ENCODE measurements at places on chromosomes 2 and 18.

DNA sequence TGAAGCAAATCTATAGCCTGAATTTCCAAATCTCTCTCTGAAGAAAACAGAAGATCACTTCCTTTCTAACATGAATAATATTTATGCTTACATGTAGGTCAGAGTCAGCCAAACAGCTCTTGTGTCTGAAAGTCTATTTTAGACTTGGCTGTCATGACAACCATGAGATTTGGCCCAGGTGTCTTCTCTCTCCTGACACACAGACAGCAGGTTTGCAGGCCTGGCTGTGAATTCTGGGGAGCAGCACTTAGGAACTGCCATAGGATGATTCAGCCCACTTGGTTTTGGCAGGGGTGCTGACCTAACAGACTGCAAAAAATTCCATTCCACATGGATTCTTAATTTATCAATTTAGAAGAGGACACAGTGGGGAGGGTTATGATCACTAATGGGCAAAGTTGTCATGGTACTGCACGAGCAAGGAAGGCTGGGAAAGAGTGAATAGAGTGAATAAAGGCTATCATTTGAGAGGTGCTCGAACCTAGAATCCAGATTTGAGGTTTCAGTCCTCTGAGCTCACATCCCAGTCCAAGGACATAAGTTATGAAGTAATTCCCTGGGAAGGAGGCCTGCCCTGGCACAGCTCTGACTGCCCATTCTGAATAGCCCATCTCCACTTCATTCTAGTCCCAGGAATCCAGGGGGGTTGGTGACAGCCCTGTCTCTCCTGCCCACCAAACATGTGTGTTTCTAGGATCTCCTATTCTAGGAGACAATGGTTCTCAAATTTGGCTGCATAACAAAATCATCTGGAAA, 453.9 kb upstream of the TRIB2 start:
- H3K27ac ChIP-seq: no peak overlapping the region
- DNase-seq: no peak
- no peaks in the 10 kb centered on the region for H3K36me3 ChIP-seq

GRCh38 chr2:17976871-17977746, 98.6 kb downstream of the KCNS3 start:
- H3K4me3 ChIP-seq: no peak overlapping the region
- no peaks in the 10 kb centered on the region for H3K27me3 ChIP-seq
- H3K4me1 ChIP-seq: no peaks in the 10 kb centered on the region
- DNase-seq: no peak

DNA sequence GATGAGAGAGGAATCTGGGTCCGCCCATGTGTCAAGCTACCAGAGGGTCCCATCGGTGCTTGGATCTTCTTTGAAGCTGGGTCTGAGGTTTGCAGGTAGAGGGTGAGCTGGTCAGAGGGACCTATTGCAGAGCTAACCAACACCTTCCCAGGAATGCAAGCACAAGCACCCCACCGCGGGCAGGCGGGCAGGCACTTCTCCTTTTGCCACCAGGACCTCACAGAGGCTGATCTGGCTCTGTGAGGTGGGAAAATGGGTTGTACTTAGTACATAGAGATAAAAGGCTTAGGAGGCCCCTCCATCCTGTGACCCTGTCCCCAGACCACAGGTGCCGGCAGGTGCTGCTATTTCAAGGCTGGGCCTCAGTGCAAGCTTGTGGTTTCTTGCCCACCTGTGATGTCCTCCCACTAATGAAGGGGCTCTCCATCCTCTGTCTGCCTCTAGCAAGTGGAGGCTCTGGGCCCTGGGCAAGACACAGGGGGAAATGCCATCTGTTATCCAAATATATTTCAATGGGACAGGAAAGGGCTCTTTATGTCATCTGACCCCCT, 31.4 kb upstream of the IL37 start:
- H3K27ac ChIP-seq: peak overlapping the region; percentile 61
- H3K4me1 ChIP-seq: peaks cover 43% of the 10 kb centered on the region
- no peak for DNase-seq
- H3K4me3 ChIP-seq: no peak overlapping the region

- no peak overlapping the region for H3K27ac ChIP-seq
- no peaks in the 10 kb centered on the region for H3K36me3 ChIP-seq
- H3K4me1 ChIP-seq: no peaks in the 10 kb centered on the region
Observed at GRCh38 chr2:121075006-121075551, 209.9 kb downstream of the TFCP2L1 start.

GRCh38 chr2:29042561-29043075, 31.7 kb downstream of the PCARE start:
- no peak overlapping the region for H3K27ac ChIP-seq
- peaks cover 2% of the 10 kb centered on the region for H3K36me3 ChIP-seq
- H3K27me3 ChIP-seq: no peaks in the 10 kb centered on the region
- no peak overlapping the region for H3K4me3 ChIP-seq
- H3K4me1 ChIP-seq: peaks cover 1% of the 10 kb centered on the region

- no peaks in the 10 kb centered on the region for H3K4me1 ChIP-seq
- H3K36me3 ChIP-seq: no peaks in the 10 kb centered on the region
- no peak overlapping the region for H3K27ac ChIP-seq
- no peak overlapping the region for H3K4me3 ChIP-seq
- DNase-seq: no peak
Observed at GRCh38 chr2:18455236-18455862, 105.1 kb downstream of the RDH14 start.

GRCh38 chr18:39845631-39846030, 2109.4 kb upstream of the PIK3C3 start:
- H3K36me3 ChIP-seq: no peaks in the 10 kb centered on the region
- no peaks in the 10 kb centered on the region for H3K4me1 ChIP-seq
- H3K27ac ChIP-seq: no peak overlapping the region
- H3K4me3 ChIP-seq: no peak overlapping the region

DNA sequence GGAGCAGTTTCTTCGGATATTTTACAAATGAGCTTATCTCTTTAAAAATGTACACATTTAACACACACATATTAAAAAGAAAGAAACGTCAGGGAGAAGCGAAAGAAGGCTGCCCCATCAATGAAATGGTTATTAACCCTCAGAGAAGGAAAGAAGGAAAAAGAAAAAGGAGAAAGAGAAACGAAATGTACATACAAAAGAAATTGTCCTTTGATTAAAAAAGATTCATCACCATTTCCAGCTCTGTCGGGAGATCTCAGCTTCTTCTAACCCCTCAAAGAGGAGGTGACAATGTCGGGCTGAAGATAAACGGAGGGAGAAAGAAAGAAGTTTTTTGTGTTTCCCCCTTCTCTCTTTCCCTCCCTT, 1.5 kb downstream of the IKZF2 start:
- H3K36me3 ChIP-seq: peaks cover 3% of the 10 kb centered on the region
- H3K27me3 ChIP-seq: peaks cover 47% of the 10 kb centered on the region
- peak overlapping the region; percentile 15 for H3K27ac ChIP-seq
- H3K4me3 ChIP-seq: peak overlapping the region; percentile 79
- DNase-seq: no peak

GRCh38 chr2:134148843-134149472, 104.9 kb upstream of the MGAT5 start:
- peaks cover 4% of the 10 kb centered on the region for H3K36me3 ChIP-seq
- H3K4me1 ChIP-seq: peaks cover 2% of the 10 kb centered on the region
- DNase-seq: no peak
- no peak overlapping the region for H3K4me3 ChIP-seq
- no peak overlapping the region for H3K27ac ChIP-seq

- no peak for DNase-seq
- no peak overlapping the region for H3K27ac ChIP-seq
- H3K4me1 ChIP-seq: no peaks in the 10 kb centered on the region
- no peaks in the 10 kb centered on the region for H3K36me3 ChIP-seq
- H3K4me3 ChIP-seq: no peak overlapping the region
Observed at GRCh38 chr2:166314022-166314759, 61.6 kb downstream of the SCN9A start.

GRCh38 chr2:60512641-60513040, 40.8 kb downstream of the BCL11A start:
- H3K4me1 ChIP-seq: no peaks in the 10 kb centered on the region
- H3K4me3 ChIP-seq: no peak overlapping the region
- H3K27ac ChIP-seq: no peak overlapping the region
- peaks cover 27% of the 10 kb centered on the region for H3K27me3 ChIP-seq
- no peaks in the 10 kb centered on the region for H3K36me3 ChIP-seq
- DNase-seq: no peak

GRCh38 chr2:177542396-177542795, 149.8 kb downstream of the AGPS start:
- no peaks in the 10 kb centered on the region for H3K27me3 ChIP-seq
- H3K4me3 ChIP-seq: no peak overlapping the region
- H3K4me1 ChIP-seq: peaks cover 47% of the 10 kb centered on the region
- peaks cover 20% of the 10 kb centered on the region for H3K36me3 ChIP-seq

DNA sequence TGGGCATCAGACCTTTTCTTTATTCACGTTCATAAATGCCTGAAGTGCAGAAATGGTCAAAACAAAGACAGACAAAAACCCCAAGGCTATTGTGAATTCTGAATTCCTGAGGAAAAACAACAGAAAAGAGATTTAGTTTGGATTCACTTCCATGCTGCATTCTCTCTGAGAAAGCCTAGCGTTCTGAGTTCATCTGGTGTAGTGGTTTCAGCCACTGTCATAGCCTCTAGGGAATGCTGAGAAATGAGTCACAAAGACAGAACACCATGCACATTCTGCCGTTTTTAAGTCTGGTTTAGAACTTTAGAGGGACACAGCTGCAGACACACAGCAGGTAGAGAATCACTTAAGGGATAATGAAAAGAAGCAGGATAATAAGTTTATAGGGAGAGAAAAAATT, 93.8 kb downstream of the LRP1B start:
- no peaks in the 10 kb centered on the region for H3K36me3 ChIP-seq
- H3K4me3 ChIP-seq: no peak overlapping the region
- no peak for DNase-seq
- H3K27ac ChIP-seq: no peak overlapping the region
- no peaks in the 10 kb centered on the region for H3K4me1 ChIP-seq
- no peaks in the 10 kb centered on the region for H3K27me3 ChIP-seq

DNA sequence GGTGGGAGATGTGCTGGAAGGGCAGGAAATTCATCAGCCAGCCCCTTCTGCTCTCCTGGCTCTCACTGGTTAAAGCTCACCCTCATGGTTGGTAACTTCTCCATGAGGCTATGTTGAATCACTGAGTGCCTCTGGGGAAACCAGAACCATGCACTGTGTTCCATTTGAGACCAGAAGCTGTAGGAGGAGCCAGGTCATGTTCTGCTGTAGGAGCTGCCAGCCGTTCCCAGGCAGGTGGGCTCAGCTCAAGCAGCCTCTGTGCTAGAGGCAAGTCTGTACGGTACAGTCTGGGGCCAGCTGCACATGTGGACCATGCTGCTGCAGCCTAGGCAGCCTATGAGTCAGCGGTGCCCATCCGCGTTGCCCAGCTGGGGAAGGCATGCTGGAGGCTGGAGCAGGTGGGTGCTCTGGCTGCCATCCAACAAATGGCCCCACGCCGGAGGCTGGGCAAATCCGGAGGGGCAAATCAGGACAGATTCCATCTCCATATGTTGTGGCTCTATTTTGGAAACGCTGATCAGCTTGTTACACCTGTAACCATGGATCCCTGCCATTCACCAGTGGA, 22.0 kb upstream of the KCNF1 start:
- no peak overlapping the region for H3K4me3 ChIP-seq
- no peak for DNase-seq
- H3K36me3 ChIP-seq: no peaks in the 10 kb centered on the region
- peaks cover 11% of the 10 kb centered on the region for H3K27me3 ChIP-seq
- no peaks in the 10 kb centered on the region for H3K4me1 ChIP-seq

- H3K27me3 ChIP-seq: no peaks in the 10 kb centered on the region
- peaks cover 33% of the 10 kb centered on the region for H3K36me3 ChIP-seq
- peak within 1 kb of the TSS; percentile 86 for H3K4me3 ChIP-seq
- peaks cover 23% of the 10 kb centered on the region for H3K4me1 ChIP-seq
- peak within 1 kb of the TSS; percentile 76 for H3K27ac ChIP-seq
Observed at GRCh38 chr2:95159690-95160449, at the start of gene ZNF514. Gene ZNF514 (minus strand): TSS chr2:95159848. CDS start chr2:95153253, 6,595 bp downstream.

GRCh38 chr18:37019157-37019827, 190.4 kb downstream of the KIAA1328 start:
- no peak for DNase-seq
- peaks cover 2% of the 10 kb centered on the region for H3K36me3 ChIP-seq
- no peaks in the 10 kb centered on the region for H3K4me1 ChIP-seq
- H3K27me3 ChIP-seq: no peaks in the 10 kb centered on the region

DNA sequence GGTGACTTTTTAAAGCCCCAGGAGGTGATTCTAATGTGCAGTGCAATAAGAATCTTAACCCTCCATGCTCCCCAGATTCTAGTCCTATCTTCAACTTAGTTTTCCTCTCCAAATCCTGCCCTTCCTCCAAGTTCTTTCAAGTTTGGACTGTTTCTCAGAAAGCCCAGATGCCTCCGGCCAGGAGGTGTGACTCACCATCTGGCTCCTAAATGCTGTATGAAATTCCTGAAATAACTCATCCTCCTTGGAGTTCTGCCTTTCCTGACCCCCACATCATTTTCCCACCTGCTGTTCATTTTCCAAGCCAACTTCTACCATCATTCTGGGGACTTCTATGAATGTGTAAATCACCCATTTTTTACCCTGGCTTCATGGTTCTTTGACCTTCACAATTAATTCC, 118.2 kb upstream of the NOL4 start:
- H3K27ac ChIP-seq: no peak overlapping the region
- H3K4me3 ChIP-seq: no peak overlapping the region
- H3K27me3 ChIP-seq: no peaks in the 10 kb centered on the region
- no peaks in the 10 kb centered on the region for H3K36me3 ChIP-seq
- DNase-seq: no peak

DNA sequence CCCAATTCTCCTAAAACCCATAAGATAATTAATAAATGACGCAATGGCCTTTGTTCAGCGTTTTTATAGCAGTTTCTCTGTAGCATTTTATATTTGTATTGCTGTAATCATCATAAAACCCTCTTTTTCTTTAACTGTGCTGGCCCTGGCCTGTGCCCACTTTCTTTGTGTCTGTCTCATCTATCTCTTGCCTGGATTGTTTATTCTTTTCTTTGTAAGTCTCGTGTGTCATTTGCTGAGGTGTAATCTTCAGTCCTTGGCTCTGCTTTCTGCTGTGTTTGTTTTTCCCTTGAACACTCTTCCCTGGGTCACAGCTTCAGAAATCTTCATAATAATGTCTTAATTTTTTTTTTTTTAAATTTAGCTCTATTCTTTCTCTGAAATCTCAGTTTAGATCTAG, 525.8 kb upstream of the LINC00305 start:
- no peaks in the 10 kb centered on the region for H3K36me3 ChIP-seq
- H3K4me3 ChIP-seq: no peak overlapping the region
- H3K4me1 ChIP-seq: no peaks in the 10 kb centered on the region
- no peaks in the 10 kb centered on the region for H3K27me3 ChIP-seq
- H3K27ac ChIP-seq: no peak overlapping the region

DNA sequence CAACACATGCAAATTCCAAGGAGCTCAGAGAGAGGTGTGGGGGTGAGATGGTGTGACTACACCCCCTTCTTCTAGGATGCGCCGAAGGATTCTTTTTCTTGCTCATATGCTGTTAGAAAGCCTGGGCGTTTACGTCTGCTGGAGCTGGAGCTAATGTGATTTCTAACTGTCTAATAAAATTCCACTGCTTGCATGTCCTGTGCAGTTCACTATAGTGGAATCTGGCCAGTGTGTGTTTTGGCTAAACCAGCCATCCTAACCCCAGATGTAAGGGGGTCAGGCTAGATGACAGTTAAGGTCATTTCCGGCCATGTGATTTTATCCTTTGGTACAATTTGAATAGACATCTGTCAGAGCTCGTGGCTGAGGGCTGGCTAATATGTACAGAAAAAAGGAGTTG, 194.1 kb downstream of the PRKCE start:
- no peaks in the 10 kb centered on the region for H3K27me3 ChIP-seq
- no peak overlapping the region for H3K4me3 ChIP-seq
- H3K36me3 ChIP-seq: peaks cover 23% of the 10 kb centered on the region
- DNase-seq: no peak

Measured in activated CD4-positive, alpha-beta memory T cell treated with anti-CD3 and anti-CD28 coated beads, Interleukin-2, amount 10 ng/mL, durations not matched to agents 7 days and 5 days (primary cell).